ENCODE measurements at places on chromosomes 5 and 9.

DNA sequence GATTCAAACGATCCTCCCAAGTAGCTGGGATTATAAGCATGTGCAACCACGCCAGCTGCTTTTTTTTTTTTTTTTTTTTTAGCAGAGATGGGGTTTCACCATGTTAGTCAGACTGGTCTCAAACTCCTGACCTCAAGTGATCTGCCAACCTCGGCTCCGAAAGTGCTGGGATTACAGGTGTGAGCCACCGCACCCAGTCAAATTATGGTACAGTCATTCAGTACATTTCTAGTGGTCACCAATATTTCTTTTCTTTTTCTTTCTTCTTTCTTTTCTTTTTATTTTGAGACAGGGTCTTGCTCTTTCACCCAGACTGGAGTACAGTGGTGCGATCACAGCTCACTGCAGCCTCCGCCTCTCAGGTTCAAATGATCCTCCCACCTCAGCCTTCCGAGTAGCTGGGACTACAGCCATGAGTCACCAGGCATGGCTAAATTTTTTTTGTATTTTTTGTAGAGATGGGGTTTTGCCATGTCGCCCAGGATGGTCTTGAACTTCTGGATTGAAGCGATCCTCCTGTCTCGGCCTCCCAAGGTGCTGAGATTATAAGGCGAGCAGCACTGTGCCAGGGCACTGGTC, 25.4 kb upstream of the DCP2 start:
- no peak for DNase-seq

DNA sequence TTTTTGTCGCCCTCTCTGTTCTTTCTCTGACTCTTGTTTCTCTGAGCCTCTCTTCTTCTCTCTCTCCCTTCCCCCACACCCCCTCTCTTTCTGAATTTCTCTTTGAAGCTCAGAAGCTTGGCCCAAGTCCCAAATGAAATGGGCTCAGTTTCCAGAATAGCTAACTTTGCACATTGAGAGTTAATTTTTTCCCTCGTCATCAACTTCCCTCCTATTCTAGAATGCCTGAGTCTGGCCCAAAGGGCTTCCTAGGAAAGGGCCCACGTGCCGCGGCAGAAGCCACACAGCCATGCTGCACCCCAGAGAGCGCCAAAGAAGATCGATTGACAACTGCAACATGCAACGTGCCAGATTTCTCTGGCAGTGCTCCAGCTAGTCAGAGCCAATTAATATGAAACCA, 588.8 kb upstream of the KLF4 start:
- DNase-seq: no peak

DNA sequence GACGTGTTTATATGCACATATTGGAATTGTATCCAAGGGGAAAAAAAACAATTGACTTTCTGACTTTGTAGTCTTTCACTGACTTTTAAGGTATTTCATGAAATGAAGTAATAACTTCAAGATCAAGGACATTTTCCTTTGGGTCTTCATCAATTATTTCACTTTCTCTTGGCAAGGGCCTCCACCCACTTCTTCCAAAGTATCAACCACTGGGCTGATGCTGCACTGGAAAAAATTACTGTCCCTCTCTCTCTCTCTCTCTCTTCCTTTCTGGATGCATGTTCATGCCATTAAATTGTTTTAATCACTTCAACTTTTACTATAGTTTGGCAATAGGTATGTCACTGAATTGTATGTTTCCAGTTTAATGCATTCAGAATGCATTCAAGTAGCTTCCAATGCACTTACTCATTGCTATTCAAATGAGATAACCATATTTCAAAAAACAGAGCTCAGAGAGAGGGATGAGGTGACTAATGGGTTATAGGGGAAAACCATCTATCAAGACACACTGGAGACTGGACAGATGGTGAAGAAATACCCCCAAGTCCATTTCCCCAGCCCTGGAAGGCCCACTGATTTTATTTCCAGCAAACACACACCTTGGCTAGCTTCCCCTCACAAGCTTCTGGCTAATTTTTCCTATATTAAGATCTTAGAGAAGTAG, 585.3 kb downstream of the EBF1 start:
- DNase-seq: peak; percentile 82

- no peak for DNase-seq
Observed at GRCh38 chr5:136594416-136594815, 229.1 kb upstream of the TRPC7 start.

GRCh38 chr5:1139331-1140170, 27.7 kb upstream of the SLC12A7 start:
- no peak for DNase-seq

DNA sequence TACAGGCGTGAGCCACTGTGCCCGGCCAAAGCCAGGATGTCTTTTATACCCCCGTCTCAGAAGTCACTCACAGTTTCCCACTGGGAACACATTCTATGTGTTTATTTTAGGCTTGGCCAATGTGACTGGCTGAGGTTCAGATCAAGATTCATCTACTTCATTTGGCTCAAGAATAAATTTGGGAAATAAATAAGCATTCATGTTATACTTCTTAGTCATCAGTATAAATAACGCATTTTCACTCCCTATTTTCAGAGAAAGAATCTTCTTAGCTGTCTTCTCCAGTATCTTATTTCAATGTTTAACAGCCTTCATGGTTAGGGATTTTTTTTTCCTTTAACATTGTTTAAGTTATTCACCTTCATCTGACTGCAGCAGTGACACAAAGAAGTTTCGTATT, 11.8 kb downstream of the S100Z start:
- DNase-seq: no peak

DNA sequence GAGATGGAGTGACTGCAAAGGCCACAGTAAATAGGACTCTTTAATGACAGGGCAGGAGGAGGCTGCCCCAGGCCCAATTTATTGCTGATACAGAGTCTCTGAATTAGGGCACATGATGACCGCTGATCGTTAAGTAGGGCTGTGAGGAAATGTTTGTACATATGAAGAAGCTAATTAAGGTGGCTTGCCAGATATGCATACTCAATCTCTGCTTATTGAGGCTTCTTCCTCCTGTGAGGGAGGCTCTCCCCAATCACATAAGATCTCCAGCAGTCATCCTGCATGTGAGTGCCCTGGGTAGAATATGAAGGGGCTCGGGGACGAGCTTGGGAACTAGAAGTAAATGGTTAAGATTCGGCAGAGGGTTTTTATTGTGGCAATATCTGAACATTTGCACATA, 8.2 kb upstream of the CD180 start:
- no peak for DNase-seq

DNA sequence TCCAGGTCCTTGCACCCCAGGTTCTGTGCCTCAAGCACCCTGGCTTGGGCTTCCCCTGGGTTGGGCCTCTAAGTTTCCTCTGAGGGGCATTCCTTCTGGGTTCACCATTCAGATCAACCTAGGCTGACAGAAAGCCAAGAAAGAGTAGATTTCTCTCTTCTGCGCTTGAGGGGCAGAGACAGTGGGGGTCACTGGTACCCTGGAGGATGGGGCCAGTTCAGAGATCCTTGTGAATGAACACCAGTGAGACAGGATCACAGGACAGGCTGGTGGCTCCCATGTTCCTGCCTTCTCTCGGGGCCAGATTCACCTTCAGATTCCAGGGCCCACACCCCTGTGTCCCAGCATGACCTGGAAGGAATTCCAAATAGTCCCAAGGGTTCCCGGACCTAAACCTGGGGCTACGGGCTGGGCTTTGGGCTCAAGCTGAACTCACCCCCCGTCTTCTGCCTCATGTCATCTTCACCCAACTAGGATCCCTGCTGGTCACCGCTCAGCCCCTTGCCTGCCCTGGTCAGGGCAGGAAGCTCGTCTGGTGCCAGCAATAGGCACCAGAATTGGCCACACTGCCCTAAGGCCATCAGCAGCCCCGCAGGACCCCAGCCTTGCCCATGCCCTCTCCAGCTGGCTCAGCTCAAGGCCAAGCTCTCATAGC, 91.8 kb upstream of the MVB12B start:
- no peak for DNase-seq

DNA sequence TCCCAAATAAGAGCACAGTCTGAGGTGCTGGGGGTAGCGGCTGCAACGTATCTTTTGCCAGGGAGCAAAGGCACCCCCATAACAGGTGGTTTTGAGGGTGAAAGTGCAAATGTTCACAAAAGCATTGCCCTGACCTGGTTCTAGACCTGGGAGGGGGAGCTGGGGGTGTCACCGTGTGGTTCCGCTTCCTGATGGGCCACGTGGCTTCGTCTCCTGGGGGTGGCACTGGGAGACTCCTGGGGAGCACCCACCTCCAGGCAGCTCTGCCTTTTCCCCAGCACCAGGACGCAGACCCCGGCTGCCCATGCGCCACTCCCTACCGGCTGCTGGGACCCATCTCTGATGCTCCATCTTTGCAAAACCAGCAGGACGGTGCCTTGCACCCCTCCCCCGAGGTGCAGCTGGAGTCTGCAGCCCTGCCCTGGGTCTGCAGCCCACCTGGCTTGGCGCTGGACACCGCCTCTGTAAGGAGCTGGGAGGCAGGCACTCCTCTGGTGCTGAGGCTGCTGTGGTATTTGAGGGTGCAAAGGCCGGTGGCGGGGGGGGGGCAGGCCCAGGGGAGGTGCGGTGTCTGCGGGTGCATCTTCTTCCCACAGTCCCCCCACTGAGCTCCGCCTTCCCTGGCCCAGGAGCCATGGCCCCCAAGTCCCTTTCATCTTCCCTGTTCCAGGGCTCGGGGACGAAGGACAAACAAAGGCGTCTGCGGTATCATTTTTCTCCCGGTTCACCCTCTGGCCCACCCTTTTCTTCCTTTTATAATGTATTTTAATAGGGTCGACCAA, 29.8 kb upstream of the RXRA start:
- DNase-seq: no peak

DNA sequence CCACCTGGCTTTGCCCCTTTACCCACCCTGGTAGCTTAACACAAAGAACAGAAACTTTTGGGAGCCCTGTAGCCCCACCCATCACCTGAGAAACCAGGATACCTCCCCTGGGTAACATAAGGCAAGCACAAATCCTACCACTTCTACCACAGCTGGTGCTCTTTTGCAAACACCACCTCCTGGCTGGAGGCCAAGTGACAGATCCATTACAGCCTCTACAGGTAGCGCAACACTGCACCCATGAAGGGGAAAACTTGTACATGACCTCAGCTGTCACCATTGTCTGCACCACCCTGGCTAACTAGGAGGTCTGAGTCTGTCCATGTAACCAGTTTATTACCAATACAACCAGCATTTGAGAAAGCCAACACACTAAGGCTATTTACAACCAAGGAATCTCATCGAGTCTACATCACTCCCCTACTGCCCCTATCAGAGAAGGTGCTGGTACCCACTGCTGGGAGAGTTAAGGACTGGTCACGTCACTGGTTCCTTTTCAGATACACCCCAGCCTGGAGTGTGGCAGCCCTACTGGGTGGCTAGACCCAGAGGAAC, 128.6 kb downstream of the PJA2 start:
- DNase-seq: no peak

DNA sequence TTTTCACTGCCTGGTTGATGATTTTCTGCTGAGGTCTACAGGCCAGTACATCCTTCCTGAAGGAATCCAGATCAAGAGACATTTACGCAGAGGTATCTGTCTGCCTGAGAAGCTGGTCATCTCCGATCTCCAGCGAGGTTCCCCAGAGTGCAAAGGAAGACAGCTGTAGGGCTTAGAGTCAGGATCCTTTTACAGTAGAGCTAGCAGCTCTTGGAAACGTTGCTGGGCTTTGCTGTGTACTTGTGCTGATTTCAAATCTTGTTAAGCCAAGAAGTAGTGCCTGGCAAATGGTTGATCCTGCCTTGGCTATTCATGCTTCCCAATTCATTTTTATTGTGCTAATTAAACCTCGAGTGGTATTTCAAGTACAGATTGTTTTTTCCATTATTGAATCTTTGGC, 48.9 kb downstream of the NTRK2 start:
- no peak for DNase-seq

GRCh38 chr9:8382266-8382665, 582.7 kb upstream of the DMAC1 start:
- DNase-seq: no peak

DNA sequence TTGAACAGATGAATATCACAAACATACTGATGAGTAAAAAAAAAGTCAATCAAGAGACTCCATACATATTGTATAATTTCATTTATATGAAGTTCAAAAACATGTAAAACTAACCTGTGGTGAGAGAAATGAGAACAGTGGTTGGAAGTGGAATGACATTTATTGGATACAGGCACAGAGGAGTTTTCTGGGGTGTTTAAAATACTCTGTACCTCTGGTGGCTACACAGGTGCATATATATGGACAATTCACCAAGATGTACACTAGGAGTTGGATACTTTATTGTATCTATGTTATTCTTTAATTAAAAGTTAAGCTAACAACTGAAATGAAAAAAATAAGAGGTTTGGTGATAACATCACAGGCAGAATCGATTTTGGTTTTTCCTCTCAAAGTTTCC, 14.1 kb downstream of the FOXD1 start:
- DNase-seq: no peak

GRCh38 chr5:54900984-54901725, 84.2 kb downstream of the ESM1 start:
- peak; percentile 86 for DNase-seq

- DNase-seq: peak; percentile 77
Observed at GRCh38 chr5:141343242-141343952, at the start of gene PCDHGA3. Gene PCDHGA3, plus strand, starts transcription at chr5:141343829. Its CDS starts 205 bp downstream, at chr5:141344034.

DNA sequence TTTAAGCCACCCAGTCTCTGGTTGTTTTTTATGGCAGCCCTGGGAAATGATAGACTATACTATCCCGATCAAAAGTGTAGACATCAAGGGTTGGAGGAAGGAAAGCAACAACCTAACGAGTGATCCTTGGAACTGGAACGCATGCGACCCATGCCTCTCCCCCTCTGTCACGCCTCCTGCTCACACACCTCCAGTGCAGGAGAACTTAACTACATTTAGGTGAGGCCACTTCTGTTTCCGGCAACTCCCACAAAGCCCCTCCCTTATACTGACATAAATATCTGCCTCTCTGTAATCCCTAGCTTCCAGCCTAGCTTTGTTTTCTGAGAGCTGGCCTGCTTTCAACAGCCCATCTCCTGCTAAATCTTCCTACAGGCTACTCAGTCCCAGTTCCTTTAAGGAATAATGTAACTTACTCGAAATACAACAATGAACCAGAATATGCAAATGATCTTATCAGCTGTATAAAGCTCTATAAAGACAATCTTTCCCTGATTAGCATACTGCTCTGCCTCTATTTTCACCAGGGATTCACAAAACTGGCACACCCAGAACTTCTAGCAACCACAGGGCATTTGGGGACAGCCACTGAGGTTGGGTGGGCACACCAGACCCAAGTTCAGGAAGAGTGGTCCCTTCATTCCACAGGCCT, 73.9 kb downstream of the GABBR2 start:
- no peak for DNase-seq
